ENCODE measurements at places on chromosomes 5 and 9. TPM values are rescaled to one million over a fixed set of nuclear protein-coding genes. Genes with fewer than 3 reads are reported as not detected.

Gene ANXA2R
- 61.4 TPM for total RNA-seq

Gene TMC1
- not detected for total RNA-seq

Gene TMEM215
- not detected for total RNA-seq

Gene SGCD
- total RNA-seq, result 0.32 TPM

Gene CAVIN4
- total RNA-seq, result 0.13 TPM

Gene FAM221B
- not detected for total RNA-seq

Gene CAMSAP1
- total RNA-seq, result 34.3 TPM

Gene FBP2
- not detected for total RNA-seq

Gene PCDHA9
- not detected for total RNA-seq

Gene BTNL9
- 1.6 TPM for total RNA-seq

Gene SPINK4
- total RNA-seq, result not detected

Gene PTPRD
- total RNA-seq, result not detected

Gene C5orf52
- total RNA-seq, result not detected

Gene TTC39B
- 37.8 TPM for total RNA-seq

Gene KLHL3
- 47.3 TPM for total RNA-seq

Gene TMEFF1
- total RNA-seq, result not detected

Gene OR1K1
- not detected for total RNA-seq

Gene PHAX
- total RNA-seq, result 37.4 TPM

Gene WDR36
- 29.7 TPM for total RNA-seq

Gene TTLL11
- total RNA-seq, result 4.4 TPM

Gene PDCD1LG2
- 7.7 TPM for total RNA-seq

Gene GLE1
- 30.5 TPM for total RNA-seq

Gene LHFPL2
- 2.1 TPM for total RNA-seq

Gene FAM151B
- total RNA-seq, result 3.4 TPM

Gene PCA3
- not detected for total RNA-seq

Gene MEGF10
- total RNA-seq, result not detected

Gene TAF11L13
- total RNA-seq, result not detected
